Fibroblast of mammary gland (primary cell): ENCODE measurements at places on chromosomes 4 and X.
A peak's percentile ranks its signal among the peaks of the same experiment; 100 is the strongest.

- DNase-seq, result no peak
Measured at GRCh38 chrX:133232331-133232730, 14.2 kb upstream of the TFDP3 start.

GRCh38 chr4:128538111-128538882 lies 250.7 kb upstream of the PGRMC2 start:
- no peak for DNase-seq

GRCh38 chr4:126404549-126404948 lies 1089.8 kb downstream of the FAT4 start:
- DNase-seq, result peak; percentile 41

DNA sequence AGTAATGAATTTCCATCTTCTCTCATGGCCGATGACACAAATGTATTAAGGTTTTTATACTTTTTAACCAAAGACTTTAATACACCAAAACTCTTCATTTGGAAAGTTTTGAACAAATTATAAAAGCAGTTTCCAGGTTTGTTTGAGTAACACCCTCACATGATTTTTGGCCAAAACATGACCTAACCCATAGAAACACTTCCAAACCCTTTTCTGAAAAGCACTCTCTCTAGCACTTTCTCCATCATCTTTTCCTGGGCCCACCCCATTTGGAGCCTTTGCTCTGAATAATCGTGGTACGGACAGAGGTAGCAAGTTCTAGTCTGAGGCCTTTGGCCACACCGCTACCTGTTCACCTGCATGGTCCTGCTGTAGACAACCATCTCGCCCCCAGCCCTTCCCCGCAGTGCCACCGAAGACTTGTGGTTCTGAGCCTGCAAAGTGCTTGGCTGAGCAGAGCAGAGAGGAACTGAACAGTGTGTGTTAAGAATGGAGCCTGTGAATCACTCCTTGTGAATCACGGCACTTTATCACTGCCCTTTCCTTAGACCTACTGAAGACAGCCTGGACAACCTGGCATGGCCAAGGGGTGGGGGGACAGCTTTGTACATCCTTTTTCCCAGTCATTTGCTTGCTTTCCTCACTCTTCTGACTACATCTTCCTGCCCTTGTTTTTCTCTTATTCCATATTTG lies 181.8 kb downstream of the PTTG2 start:
- DNase-seq, result peak; percentile 94

DNA sequence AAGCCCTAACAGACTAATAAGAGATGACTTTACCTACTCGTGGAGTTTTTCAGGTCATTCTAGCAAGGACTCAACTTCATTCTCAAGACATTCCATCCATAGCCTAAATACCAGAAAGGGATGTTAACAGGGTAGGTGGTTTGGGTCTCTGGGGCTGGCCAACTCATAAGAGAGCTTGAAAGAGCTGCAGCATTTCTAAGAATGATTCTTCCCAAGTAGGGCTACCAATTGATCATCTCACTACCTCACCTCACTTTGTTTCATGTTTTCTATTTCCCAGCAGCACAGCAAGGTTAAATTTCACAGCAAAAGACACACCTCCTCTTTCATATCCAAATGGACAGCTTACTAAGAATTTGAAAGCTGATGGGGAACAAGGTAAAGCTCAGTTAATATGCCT lies 614.8 kb upstream of the DIPK2B start:
- no peak for DNase-seq

GRCh38 chr4:95049551-95050233 lies 291.9 kb downstream of the BMPR1B start:
- DNase-seq, result peak; percentile 8

GRCh38 chr4:793093-793861 lies 32.7 kb downstream of the CPLX1 start:
- DNase-seq, result no peak

- no peak for DNase-seq
Measured at GRCh38 chrX:13906093-13906492, 89.2 kb upstream of the GPM6B start.

- no peak for DNase-seq
Measured at GRCh38 chrX:50180073-50180940, 20.5 kb downstream of the AKAP4 start.

- DNase-seq, result peak; percentile 60
Measured at GRCh38 chr4:55758066-55758465, 61.5 kb upstream of the EXOC1L start.
